ENCODE measurements at places on chromosomes 6 and 20.

GRCh38 chr6:64714073-64714472 is 993.0 kb downstream of the EYS start:
- DNase-seq = no peak

GRCh38 chr20:46820682-46821081 is 74.0 kb upstream of the EYA2 start:
- no peak for DNase-seq

- DNase-seq = no peak
These were observed 6.7 kb downstream of the APMAP start for GRCh38 chr20:24985802-24986201.

DNA sequence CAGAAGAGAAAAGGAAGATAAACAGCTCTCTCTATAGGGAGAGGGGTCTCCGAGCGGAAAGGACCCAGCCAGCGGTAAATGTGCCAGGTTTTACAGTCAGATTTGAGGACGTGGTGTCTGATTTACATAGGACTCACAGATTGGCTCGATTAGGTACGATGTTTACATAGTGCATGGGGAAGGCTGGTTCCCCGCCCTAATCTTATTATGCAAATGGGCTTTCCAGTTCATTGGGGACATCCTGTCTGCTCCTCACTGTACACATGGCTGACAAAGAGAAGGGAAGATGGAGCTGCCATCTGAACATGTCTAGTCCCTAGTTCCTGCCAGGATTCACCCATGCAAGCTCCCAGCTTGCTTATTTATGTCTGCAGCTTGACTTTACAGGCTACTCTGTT is 119.9 kb downstream of the RNF144B start:
- no peak for DNase-seq

- no peak for DNase-seq
These were observed 3.7 kb downstream of the CSNK2A1 start for GRCh38 chr20:539848-540247.

DNA sequence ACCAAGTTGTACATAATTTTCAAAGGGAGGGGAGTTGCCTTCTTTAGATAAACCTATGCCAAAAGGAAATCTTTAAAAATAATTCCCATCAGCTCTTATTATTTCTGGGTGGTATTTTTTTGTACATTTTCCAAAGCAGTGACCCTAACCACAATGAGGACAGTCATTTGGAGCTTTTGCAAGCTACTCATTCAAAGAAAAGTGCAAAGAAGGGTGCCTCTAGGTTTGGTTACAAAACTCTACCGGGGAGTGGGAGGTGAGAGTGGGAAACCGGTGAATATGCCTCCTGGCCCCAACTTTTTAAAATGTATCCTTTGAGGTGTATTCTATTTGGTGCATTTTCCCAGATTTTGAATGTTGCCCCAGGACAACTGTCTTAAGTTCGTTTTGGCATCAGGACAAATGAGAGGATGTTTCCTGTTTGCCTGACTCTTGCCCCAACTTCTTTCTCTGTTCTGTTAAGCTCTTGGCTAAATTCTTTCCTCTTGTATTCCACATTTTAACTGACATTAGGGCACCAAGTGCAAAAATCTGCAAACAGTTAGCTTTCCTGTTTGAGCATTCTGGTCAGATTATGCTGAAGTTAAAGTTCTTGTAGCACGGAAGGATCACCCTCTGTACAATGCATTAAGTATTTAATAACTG is 78.9 kb downstream of the SLX4IP start:
- no peak for DNase-seq

GRCh38 chr6:113092795-113093194 is 745.7 kb downstream of the RFPL4B start:
- DNase-seq = no peak

GRCh38 chr20:30610029-30610693 is 647.3 kb upstream of the DEFB115 start:
- no peak for DNase-seq

- no peak for DNase-seq
These were observed 74.4 kb upstream of the BTBD3 start for GRCh38 chr20:11843289-11843688.

- DNase-seq = no peak
These were observed 49.2 kb downstream of the ANKS1A start for GRCh38 chr6:34938268-34938667.

GRCh38 chr6:43669050-43669921 is 18.3 kb downstream of the MRPS18A start:
- DNase-seq = no peak

GRCh38 chr6:26349964-26350857 is 14.8 kb upstream of the BTN3A2 start:
- DNase-seq = no peak

DNA sequence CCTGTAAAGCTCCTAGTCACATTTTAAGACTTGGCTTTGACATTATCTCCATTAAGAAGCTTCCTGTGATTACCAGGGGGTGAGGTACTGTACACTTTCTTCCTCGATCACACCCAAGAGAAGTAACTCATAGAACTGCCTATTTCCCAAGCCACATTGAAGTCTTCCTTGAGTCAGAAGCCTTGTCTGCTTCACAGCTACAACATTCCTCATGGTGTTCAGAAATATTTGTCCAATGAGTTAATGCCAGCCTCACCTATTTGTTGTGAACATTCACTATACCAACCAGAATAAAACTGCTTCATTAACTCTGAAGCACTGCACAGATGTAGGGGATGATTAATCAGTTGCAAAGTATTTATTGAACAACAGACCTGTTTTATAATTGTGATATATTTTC is 622.3 kb downstream of the PTPRT start:
- DNase-seq = no peak

GRCh38 chr6:126657561-126658175 is 317.8 kb downstream of the CENPW start:
- DNase-seq = peak; percentile 5

- DNase-seq = no peak
These were observed 6.6 kb upstream of the YTHDF1 start for GRCh38 chr20:63222541-63222940.

DNA sequence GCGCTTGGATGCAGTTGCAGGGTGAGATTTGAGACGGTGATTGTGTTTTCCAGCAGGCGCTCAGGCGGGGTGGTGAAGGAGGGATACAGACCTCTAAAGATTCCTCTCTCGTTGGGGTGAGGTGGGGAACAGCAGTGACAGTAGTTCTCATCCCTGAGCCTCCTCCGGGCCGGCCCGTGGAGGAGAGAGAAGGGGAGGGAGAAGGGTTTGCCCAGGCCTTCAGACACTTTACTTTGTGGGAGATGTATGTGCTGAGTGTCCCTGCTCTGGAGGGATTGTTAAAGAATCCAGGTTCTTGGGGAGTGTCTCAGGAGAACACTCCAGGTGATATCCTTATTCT is 41.0 kb downstream of the PSMB9 start:
- DNase-seq = no peak

GRCh38 chr6:34514593-34515472 is 41.3 kb downstream of the SPDEF start:
- no peak for DNase-seq

GRCh38 chr6:18044108-18044783 is 56.8 kb upstream of the KIF13A start:
- no peak for DNase-seq

GRCh38 chr20:13819885-13820645 is 35.2 kb downstream of the NDUFAF5 start:
- peak; percentile 5 for DNase-seq

GRCh38 chr6:38570750-38571149 is 69.0 kb downstream of the BTBD9 start:
- no peak for DNase-seq

DNA sequence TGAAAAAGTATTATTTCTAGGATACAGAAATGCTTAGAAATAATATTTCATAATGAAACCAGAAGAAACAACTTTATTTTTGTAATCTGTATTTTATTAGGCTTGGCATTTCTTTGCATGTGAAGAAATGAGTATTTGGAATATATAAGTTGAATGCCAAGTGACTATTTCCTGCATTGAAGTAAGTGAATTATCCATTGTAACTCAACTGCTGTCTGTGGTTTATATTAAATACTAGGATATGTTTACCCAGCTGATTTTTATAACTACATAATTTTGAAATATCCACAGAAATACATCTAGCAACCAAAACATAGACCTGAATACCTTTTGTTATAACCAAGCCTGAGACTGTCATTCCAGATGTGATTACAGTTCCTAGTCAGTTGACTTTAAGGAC is 207.6 kb downstream of the THBS2 start:
- no peak for DNase-seq

DNA sequence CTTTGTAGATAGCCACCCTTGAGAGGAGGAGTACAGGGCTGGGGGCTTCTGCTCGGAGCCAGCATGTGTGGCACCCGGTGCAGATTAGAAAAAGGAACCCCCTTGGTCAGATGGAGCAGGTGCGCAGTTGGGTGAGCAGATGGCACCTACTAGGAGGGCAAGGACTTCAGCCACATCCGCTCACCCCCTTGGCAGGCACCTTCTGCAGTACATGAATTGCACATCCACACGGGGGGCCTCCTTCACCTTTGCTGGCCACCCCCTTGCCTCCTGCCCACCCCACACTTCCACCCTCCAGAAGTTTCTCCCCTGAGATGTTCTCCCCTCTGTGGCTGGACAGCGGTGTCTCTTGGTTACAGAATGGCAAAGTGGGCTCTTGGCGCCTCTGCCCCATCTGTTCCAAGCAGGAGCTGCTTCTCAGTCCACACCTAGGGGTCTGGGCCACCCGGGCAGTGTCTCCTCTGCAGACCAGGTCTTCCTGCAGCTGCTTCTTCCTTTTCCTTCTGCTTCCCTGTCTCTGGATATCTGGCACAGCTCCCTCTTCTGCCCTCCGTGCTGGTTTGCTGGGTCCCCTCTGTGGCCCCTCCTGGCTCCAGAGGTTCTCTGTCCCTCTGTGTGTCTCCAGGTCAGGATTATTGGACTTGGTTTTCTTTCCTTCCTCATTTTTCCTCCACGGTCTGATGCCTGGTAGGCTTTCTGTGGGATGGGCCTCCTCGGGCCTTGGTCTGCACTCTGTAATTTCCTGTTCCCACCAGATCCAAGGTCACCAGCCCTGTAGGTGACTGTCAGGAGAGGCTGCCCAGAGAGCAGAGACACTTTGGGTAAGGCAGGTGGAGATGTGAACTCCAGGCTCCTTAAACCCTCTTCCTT is 4.1 kb downstream of the MDFI start:
- no peak for DNase-seq

- no peak for DNase-seq
These were observed 96.9 kb upstream of the NT5E start for GRCh38 chr6:85353012-85353411.

- DNase-seq = no peak
These were observed 166.9 kb downstream of the EYA2 start for GRCh38 chr20:47061549-47061948.

- no peak for DNase-seq
These were observed 83.8 kb downstream of the UST start for GRCh38 chr6:148830614-148831013.

DNA sequence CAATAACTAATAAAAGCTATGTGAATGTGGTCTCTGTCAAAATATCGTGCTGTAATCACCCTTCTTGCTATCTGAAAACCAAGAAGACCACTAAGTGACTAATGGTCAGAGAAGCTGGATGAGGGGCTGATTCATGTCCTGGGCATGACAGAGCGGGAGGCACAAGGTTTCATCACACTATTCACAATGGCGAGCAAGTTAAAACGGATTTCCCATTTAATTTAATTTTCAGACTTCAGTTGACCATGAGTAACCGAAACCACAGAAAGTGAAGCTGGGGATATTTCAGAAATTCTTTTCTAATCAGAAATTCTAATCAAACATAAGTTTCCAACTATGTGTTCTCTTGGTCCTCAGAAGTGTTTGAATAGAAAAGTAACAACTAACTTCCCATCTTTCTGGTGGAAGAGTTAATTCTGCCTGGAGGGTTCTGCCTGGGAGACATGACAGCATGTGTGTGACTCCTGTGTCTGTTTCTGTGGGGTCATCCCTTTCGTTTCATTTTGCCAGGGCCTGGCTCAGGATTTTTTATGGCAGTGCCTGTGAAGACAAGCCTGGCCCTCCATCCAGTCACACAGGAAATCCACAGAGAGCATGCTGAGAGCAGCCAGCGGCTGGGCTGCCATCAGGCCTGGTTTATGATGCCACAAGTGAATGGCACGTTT is 98.9 kb downstream of the FAM120B start:
- DNase-seq = no peak

DNA sequence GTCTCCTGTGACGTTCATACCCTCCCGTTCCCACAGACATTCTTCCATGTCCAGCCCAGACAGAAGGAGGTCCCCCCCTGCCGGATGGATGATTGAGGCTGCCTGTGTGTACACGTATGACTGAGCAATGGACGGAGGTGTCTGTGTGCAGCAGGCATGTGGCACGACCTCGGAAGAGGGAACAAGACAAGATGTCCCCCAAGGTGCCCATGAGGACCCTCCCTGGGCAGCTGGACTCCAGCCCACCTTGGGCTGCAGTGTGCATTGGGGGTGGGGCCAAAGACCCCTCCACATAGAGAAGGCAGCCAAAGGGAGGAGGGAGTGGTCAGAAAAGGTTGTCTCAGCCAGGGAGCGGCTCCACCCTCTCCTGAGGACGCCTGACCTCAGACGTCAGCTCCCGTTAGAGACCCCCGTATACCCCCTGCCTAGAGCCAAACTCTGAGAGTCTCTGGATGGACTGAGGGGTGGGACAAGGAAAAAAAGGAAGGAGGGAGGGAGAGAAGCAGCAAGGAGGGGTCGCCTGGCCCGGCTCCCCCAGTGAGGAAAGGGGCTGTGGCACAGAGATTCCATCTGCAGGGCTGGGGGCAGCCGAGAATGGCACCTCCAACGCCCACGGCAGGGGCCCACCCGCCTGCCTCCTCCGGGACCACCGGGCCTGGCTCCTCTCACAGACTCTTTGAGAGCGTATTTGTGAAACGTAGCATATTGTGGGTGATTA is 92.9 kb upstream of the BHLHE23 start:
- DNase-seq = no peak

- DNase-seq = no peak
These were observed 29.5 kb downstream of the TSHZ2 start for GRCh38 chr20:53001498-53002301.

DNA sequence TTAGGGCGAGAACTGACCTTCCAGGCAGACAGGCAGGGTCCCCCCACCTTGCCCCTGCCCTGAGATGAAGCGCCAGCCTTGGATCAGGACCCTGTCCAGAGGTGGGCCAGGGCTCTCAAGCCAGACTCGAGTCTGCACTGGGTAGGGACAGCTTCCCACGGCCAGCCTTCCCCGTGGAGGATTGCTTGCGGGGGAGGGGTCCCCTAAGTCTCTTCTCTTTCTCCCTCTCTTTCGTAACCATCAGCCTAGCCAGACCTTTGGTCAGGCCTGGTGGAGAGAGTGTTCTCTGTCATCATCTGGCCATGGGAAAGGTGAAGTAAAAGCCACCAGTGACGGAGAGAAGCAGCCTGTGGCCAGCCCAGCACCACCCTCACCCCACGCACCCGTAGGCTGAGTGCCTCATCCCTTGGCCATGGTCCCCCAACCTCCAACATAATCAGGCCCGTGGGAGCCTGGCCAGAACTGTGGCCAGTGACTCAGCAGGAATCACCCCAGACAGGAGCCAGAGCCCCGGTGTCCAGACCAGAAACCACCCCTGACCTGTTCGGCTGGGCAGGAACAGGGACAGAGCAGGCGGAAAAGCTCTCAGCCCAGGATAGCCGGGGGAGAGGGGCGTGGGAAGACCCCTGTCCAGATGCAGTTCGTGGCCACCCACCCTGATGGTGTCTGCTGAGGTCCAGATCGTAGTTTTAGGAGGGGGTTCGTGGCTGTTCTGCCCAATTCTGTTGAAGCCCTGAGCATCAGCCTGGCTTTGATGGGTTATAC is 47.1 kb downstream of the SNAI1 start:
- DNase-seq = peak; percentile 64

GRCh38 chr6:152018876-152019275 is 211.4 kb downstream of the ESR1 start:
- DNase-seq = no peak

- DNase-seq = no peak
These were observed 34.5 kb upstream of the DUSP22 start for GRCh38 chr6:257774-258173.

All from brain pericyte (primary cell).